ENCODE measurements at places on chromosomes 1 and 21.

DNA sequence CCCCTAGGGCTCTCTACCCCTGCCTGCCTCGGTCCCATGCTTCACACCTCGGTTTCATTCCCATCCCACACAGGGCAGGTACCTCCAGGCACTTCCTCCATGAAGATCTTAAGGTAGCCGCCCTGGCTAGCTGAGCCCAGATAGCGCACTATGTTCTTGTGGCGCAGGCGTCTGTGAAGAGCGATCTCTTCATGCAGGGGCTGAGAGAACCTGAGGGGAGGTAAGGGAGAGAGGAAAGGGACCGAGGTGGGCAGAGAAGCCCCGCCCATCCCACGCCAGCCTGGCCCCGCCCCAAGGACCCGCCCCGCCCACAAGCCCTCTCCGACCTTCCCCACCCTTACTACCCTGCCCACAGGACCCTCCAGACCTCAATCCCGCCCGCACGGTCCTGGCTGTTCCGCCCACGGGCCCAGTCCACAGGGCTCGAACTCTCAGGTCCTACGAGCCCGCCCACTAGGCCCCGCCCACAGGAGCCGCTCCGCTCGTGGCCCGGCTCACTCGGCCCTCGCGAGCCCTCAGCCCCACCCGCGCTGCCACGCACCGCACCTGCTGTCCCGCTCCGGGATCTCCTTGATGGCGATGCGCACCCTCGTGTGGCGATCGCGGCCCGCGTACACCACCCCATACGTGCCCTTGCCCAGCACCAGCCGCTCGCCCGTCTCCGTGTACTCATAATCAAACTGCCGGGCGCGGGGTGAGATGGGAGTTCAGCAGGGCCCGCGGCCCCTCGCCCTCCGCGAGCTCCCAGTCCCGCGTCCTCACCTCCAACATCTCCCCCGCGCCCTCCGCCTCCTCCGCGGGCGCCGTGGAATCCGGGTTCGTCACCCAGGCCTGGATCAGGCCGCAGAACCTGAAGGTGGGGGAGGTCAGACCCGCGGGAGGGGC is 6.4 kb downstream of the MAP3K6 start:
- DNase-seq: no peak

DNA sequence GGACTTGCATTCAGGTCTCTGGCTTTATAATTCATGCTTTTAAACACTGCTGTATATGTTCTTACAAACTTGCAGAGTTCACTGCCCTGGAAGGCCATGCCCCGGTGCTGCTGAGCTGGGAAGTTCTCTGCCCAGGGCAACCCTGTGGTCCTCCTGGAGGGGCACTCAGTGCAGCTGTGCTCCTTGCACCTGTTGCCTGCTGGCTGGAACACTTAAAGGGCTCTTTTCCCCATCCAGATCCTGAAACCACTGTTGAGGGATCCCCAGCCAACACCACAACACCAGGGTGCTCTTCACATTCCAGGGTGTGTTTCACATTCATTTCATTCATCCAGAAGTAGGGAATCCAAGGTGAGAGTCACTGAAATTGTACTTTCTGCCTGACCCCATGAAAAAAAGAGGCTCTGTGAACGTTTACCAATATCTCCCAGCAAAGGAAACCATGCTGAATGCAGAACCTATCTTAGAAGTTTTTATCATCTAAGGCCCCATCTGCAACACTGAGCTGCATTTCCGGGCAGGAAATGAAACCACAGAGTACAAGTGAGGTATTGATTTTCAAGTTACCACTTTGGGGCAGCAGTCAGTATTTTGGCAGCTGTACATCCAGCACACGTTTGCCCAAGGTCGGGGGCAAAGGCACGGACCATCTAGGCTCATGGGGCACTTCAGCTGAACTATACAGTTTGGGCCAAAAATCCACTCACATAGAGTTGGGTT is 16.4 kb upstream of the KIAA0040 start:
- no peak for DNase-seq

GRCh38 chr1:181936269-181936668 is 125.2 kb downstream of the ZNF648 start:
- no peak for DNase-seq

- no peak for DNase-seq
These were observed 5.9 kb upstream of the WNT2B start for GRCh38 chr1:112502826-112503225.

DNA sequence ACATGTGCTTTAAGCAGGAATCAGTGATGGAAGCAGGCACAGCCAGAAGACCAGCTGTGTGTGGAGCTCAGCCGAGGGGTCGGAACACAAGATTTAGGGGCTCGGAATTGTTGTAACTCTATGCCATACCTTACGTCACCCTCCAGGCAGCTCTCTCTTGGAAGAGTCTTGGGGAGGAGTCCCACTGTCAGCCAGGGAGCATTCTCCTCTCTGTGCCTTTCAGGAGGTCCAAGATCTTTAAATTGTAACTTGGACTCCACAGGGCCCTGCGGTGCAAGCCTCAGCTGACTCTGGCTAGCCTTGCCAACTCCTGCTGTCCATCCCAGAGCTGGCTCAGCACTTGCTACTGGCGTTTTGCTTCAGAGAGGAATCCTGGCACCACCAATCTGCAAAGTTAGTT is 26.4 kb upstream of the ROR1 start:
- DNase-seq: peak; percentile 18

GRCh38 chr1:215007880-215008279 is 74.7 kb upstream of the KCNK2 start:
- DNase-seq: peak; percentile 64

GRCh38 chr1:94265906-94266305 is 28.5 kb upstream of the ARHGAP29 start:
- peak; percentile 85 for DNase-seq

DNA sequence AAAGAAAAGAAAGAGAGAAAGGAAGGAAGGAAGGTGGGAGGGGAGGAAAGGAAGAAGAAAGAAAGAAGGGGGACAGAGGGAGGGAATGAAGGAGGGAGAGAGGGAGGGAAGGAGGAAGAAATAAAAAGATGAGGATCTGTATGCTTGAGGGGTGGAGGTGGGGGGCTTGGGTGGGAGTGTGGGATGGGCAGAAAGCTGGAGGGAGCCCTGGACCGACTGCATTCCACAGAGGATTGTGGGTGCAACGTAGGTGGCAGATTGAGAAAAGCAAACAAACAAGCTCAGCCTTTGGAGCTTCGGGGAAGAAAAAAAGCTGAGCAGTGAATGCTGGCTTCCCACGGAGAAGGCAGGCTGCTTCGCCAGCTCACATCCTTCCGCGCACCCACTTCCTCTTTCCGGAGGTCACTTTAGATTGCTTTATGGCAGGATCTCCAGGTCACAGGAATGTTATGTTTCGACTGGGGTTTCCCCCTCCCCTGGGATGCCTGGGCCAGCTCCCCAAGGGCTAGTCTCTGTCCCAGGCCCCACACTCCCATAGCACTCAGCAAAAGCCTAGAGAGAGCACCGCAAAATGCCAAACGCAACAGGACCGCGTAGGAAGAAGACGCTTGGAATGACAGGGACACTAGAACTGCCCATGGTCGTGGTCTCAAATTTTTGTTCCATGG is 20.7 kb upstream of the LGALS8 start:
- peak; percentile 71 for DNase-seq

- DNase-seq: no peak
These were observed 25.8 kb downstream of the MFSD2A start for GRCh38 chr1:39980555-39981313.

- DNase-seq: no peak
These were observed 40.0 kb upstream of the MAGOH start for GRCh38 chr1:53278298-53278725.

GRCh38 chr1:33143176-33143575 is 38.7 kb downstream of the TRIM62 start:
- DNase-seq: no peak

DNA sequence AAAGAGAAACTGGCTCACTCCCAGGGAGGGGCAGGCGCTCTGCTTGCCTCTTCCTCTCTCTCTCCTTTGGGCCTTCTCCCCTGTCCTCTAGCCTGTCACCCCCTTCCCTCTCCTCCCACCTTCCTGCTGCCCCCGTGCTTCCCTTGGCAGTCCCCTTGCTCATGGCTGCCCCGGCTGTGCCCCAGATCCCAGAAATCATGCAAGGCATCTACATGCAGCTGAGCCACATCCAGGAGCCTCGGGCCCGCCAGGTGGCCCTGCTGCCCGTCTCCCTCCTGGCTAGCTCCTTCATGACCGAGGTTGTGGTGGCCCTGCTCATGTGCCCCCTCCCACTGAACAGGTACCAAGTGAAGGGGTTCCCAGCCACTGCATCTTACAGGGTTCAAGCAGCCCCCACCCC is 36.0 kb upstream of the TTC4 start:
- no peak for DNase-seq

DNA sequence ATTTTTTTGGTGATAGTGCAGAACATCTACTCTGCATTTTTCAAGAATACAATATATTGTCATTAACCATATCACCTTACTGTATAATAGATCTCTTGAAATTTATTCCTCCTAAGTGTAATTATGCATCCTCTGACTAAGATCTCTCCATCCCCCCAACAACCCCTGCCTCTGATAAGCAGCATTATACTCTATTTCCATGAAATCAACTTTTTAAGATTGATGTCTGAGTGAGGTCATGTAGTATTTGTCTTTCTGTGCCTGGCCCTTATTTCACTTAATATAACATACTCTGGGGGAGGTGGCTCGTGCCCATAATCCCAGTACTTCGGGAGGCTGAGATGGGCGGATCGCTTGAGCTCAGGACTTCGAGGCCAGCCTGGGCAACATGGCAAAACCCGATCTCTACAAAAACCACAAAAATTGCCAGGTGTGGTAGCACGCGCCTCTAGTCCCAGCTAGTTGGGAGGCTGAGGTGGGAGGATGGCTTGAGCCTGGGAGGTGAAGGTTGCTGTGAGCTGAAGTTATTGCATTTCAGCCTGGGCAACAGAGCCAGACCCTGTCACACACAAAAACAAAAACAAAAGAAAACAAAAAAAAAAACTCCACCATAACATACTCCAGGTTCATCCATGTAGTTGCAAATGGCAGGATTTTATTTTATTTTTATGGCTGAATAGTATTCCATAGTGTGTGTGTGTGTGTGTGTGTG is 5.7 kb downstream of the ACOT11 start:
- DNase-seq: no peak

DNA sequence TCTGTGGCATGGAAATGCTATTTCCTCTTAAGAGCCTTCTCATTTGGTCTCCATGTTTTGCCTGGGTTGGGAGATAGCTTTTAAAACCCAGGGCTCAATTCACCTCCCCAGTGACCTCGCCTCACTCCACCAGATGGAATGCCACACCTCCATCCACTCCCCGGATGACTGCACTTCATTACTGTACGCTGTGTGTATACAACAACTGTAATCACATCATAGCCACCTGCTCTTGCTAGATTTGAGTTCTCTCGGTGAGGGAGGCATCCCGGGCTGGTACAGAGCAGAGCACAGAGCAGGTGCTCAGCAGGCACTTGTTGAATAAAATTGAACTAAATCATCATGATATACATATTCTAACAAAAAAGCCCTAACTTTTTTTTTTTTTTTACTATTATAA is 26.0 kb downstream of the SDE2 start:
- DNase-seq: no peak

DNA sequence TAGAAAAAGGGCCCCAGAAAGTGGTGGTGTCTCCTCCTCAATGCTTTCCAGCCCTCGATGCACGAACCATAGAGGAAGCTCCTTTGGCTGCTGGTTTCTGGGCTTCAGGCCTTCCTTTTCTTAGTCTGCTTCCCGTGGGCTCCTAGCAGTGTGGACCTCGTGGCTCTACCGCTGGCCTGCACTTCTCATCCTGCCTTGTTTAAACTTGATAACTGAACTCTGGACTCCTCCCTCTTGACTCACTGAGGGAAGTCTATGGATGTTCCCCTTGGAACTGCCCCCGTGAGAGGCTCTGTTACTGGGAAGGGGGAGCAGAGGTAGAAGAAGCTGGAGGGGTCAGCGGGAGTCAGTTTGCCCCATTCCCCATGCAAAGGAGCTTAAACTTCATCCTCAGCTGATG is 75.3 kb upstream of the WDR26 start:
- no peak for DNase-seq

DNA sequence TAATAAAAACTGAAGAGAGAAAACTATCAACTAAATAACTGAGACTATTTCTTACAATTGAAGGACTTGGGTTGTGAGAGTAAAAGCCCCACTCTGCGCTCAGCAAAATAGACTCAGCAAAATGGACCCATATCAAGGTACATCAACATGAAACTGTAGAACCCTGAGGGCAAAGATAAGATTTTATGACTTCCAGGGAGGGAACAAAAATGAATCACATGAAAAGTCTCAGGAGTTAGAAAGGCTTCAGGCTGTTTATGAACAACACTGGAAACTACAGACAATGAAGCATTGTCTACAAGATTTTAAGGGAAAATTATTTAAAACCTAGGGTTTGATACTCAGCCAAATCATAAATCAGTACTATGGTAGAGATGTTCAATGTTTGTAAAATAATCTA is 434.3 kb downstream of the PTPRC start:
- no peak for DNase-seq

- DNase-seq: no peak
These were observed 365.3 kb upstream of the PROX1 start for GRCh38 chr1:213622365-213623063.

DNA sequence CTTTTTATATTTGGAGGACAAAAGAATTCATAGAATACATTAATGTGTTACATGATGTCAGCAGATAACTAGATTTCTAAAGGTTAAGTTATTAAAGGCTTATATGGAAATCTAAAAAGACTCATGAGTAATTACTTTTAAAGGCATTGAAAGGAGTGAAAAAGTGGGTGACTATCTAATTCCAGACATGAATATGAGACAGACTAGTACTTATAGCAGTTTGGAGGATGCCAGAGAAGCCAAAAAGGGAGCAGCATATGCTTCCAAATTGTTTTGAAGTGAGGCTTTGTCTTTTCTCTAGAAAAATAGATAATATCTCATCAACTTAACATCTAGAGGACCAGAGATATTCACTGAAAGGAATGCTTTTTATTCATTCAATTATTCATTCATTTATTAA is 275.5 kb upstream of the CACYBP start:
- DNase-seq: no peak

DNA sequence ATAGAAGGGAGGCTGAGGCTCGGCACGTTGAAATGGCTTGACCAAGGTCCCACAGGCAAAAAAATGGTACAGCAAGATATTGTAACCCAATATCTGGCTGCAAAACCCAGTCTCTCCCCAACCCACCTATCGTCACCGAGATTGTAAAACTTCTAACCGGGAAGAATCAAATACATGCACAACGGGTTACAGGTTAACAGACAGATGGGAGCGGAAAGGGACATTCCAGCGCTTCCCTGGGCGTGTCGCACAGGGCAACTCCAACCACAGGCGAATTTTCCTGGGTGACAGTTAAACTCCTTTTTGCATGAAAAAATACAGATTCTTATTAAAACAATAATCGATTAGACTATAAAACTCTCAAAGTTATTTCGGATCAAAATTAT is 31.8 kb upstream of the JUN start:
- no peak for DNase-seq

Data from foreskin fibroblast (primary cell).